HAP-1 (cell line): ENCODE measurements at places on chromosomes 2 and 18.

- peak; percentile 11 for DNase-seq
Observed at GRCh38 chr2:113080134-113080533, 12.4 kb downstream of the IL1F10 start.

- peak; percentile 43 for DNase-seq
Observed at GRCh38 chr2:42060718-42061619, 13.1 kb downstream of the PKDCC start.

- DNase-seq: no peak
Observed at GRCh38 chr2:226300196-226300886, 499.3 kb downstream of the IRS1 start.

DNA sequence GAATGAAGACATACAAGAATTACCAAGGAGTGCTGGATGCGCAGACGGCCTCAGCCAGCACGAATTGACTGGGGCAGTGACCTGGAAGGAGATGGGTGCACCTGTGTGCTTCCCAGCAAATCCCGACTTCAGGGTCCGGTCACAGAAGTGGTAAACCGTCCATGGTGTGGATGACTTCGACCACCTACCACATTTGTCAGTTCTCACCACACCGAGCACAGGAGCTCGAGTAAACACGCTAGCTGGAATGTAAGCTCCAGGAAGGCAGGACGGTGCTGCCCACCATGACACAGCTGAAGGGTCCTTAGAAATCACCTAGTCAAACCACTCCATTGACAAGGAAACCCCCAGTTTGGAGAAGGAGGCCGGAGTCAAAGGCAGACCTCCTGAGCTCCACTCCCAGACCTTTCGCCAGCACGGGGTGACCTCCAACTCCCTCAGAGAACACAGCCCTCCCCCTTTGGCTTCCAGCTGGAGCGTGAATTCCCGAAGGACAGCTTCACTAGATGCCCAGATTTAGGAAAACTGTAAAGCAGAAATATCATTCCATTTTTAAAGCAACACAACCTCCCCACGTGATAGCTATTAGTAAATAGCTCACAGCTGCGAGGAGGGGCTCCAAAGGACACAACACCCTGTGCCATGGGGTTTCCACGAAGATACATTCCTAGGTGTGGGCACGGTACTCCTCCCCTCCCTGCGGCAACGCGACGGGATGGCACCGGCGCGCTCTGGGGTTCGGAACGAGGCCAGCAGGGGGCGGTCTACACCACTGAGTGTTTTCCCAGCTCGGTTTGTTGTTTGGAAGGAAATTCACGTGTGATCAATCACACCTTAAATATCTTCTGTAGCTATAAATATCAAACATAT is 34.1 kb upstream of the GNAL start:
- peak; percentile 82 for DNase-seq

GRCh38 chr2:218319813-218320365 is 27.6 kb upstream of the TMBIM1 start:
- peak; percentile 12 for DNase-seq

- no peak for DNase-seq
Observed at GRCh38 chr2:152481881-152482583, 147.1 kb downstream of the FMNL2 start.
